Dorsolateral prefrontal cortex (tissue), 122 donors: ENCODE measurements at places on chromosomes 1 and 21.

DNA sequence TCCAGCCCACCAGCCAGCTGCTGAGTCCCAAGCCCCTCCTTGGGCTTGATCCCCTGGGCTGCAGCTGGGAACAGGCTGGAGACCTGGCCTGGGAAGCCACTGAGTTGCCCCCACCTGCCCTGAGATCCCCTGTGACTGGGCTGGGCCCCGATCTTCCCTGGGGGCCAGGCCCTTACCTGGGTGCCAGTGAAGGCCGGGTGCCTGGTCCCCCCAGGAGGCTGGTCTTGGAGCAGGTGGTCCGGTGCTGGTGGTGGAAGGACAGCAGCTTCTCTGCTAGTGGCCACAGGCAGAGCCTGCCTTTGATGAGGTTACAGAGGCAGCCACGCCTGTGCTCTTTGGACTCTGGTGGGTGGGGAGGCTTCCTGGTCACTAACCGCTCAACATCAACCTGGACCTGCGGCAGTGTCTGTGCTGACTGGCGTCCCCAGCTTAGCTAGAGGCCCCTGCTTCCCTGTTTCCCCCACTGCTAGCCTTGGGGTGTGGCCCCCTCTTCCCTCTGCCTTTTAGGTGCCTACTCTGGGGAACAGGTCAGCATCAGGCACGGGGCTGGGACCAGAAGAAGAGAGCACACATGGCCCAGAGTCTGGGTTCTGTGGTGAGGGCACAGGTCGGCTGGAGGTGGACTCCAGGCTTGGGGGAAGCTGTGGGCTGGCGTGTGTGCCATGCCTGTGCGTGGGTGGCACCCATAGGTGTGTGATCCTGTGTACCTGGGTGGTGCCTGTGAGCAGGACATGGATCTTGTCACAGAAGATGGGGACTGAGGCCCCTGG, at the start of gene EPS8L3:
Gene EPS8L3, minus strand, starts transcription at position 278 of the 770 bp plus-strand sequence. CDS start 2,174 bp downstream, outside the sequence.
- DNase-seq, result peak; percentile 14

GRCh38 chr1:154183046-154183915, 8.6 kb downstream of the TPM3 start:
- peak; percentile 98 for DNase-seq

DNA sequence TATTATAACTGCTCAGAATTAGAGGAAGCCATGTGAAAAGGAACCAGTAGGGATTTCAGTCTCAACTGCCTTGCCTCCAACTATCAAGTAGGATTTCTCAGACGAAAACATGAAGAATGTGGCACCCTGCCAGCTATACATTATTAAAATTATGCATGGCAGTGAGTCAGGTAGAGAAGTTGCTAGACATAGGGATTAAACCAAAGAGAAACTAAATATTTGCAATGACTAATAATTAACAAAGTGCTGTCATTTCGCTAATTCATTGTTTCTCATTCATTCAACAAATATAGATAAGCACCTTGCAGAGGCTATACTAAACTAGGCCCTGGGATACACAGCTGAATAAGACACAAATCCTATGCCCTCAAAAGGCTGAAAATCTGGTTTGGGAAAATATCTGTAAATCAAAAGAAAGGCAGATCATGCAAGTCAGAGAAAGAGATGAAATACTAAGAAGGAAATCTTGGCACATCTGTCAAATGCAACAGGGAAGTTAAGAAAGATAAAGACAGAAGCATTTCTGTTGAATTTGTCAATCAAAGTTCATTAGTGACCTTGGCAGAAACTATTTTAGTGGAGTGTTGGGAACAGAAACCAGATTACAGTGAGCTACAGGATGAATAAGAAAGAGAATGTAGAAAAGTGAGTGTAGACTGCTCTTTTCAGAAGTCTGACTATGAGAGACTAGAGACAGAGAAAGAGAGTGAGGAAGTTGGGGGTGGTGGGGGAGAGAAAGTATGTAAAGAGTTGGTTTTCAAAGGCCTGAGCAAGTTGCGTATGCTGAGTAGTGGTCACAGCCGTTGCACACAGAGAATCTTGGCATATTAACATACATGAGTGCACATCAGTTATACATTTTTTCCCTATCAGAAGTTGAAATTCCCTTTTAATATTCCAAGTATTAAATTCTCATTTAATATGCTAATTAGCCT, 14.7 kb upstream of the NBPF11 start:
- no peak for DNase-seq

DNA sequence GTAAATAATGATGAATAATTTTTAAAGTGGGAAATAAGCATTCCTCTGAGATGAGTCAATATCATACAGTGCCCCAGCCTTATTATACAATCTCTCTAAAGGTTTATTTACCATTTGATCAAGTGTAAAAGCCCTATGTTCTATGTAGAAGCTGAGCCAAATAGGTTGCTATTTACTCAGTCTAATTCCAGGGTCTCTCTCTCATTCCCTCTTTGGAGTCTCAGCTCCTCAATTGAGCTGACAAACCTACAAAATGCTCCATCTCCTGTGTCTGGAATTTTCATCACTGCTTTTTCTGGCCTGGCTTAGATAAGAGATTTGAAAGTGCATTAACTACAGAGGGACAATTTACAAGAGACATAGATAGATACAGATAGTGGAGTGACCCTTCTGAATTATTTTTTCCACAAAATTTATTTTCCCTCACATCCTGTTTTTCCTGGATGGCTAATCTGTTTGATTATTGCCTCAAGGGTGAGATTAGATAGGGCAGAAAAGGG, 24.8 kb upstream of the USH2A start:
- DNase-seq, result no peak

DNA sequence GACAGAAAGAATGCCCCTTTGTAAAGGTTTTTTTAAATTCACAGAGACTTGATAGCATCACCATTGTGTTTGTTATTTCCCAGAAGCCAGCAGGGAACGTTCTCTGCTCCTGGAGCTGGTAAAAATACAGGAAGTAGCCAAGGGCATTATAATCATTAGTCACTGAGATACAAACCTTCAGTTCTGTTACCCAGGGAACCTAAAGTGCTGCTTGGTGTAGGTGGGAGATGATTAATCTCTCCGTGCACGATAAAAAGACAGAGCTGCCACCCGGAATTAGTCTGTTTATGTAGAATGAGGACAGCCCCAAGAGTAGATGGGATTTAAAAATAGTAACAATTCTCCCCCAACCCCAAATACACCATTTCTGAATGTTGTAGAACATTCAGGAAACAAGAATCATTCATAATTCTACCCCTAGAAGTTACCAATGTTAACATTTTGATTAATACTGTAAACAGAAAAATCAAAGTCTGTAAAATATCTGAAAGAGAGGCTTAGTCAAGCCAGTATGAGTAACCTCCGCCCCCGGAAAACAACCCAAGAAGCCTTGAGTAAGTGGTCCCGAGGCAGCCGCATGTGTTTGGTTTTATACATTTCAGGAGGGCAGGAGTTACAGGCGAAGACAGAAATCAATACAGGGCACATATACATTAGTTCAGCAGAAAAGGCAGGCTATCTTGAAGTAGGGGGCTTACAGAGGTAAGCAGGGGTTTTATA, 45.3 kb upstream of the CTBS start:
- no peak for DNase-seq

- DNase-seq, result no peak
These were observed 203.5 kb downstream of the FCRL5 start for GRCh38 chr1:157348538-157349480.

- DNase-seq, result no peak
These were observed 3.8 kb upstream of the USP25 start for GRCh38 chr21:15725949-15726348.

- no peak for DNase-seq
These were observed 62.4 kb downstream of the DIRAS3 start for GRCh38 chr1:67988066-67988465.

DNA sequence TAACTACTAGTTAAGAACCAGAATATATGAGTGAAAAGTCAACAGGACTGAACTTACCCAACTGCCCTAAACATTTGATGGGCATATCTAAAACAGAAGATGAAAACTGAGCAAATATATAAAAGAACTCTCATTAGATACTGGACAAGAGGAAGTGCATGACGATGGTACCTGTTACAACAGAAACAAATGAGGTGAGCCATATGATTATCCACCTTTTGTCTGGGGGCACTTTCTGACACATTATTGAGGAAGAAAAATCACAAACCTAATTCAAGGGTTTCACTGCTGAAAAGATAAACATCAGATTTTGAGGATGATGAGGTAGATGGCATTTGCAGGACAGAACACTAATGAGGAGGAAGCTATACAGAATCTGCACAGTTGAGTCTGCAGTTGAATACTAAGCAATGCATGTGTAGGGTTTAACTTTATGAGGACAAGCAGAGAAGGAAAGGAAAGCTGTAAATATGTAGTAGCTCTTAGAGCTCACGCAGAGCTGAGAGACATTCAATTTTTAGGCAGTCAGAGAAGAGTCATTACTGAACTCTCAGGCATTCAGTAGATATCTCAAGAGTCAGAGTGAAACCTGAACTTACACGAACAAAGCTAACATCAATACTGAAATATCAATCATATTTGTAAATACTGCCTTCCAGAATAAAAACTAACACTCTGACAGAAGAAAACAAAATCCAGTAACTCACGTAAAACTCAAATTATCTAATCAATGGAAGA, 262.1 kb downstream of the AKT3 start:
- DNase-seq, result no peak

GRCh38 chr1:209896346-209896745, 41.7 kb upstream of the SYT14 start:
- DNase-seq, result no peak

DNA sequence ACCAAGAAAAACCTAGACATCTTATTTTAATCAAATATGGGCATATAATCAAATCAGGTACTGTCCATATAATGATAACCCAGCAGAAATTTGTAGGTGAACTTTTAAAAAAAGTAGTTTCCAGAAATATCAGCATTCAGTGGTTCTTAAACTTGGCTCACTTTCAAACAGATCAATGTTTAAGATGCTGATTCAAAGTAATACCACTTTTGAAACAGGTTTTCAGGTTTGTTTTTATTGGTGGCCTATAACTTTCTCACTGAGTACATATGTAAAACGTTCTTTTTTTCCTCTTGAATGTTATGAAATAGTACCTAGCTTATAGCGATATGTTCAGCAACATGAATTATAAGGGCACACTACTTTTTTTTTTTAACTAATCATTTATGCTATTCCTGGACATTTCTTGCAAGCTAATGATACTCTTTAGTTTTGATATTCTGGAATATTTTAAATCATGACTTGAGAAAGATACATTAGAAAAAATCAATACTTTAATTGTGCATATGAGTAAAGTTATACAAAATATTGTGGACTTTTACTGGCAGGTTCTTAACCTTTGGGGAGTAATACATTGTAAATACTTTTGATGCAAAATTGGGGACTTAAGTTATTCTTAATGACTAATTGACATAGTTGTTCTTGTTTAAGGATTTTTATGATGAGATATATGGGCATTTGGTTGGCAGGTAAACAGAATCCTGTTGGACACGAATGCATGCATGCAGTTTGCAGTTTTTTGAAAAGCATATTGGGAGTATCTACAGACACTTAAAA, 3.0 kb downstream of the NFIA start:
- DNase-seq, result no peak

- no peak for DNase-seq
These were observed 17.9 kb downstream of the CAPZA1 start for GRCh38 chr1:112637254-112638109.

DNA sequence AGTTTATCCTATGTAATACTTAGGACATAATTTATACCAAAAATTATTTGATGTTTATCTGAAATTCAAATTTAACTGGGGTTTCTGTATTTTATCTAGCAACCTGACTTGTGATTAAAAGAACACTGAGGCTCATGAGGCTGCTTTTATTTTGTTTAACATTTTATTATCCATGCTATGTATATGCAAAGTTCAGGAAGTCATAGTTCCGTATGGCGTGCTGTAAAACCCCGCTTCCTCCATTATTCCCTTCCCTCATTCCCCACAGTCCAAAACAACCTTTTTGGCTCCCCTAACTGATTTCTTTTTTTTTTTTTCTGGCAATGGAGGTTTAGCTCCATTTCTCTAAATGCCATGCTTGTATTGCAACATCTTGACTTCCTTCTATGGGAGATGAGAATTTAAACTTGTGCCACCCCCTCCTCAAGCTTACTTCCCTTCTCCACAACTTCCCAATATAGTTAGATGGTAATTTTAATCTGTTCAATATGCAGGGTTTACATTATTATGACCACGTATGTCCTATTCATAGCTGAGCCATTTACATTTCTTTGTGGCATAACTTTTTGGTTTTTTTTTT, 138.0 kb upstream of the DNAH14 start:
- DNase-seq, result no peak

DNA sequence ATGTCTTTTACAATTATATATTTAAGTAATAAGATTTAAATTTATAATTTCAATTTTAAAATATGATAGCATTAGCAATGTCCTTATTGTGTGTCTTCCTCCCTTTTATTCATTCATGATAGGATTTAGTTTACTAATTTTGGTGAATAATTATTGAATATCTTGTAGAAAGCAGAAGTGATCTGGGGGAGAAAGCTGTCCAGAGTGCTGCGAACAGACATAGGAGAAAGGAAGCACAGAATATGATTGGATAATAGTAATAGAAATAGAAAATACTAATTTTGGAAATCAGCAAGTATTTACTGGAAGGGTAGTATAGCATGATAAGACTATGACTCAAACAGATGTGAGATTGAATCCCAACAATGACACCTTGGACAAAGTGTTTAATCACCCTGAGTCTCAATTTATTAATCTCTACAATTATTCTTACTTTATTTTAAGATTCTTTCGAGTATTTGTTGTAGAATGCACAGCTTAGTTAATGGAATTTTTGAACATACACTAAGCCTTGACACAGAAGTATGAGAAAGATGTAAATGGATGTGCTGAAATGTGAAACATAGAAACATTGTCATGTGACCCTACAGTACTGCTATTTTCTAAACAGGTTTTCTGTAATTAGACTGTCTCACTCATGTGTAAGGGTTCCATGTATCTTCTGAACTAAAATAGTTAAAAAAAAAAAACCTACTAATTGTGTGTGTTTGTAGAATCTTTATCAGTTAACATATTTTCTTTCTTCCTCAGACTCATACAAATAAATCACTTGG, 7.9 kb downstream of the SH3GLB1 start:
- no peak for DNase-seq

GRCh38 chr1:228987286-228987685, 252.0 kb downstream of the RHOU start:
- no peak for DNase-seq
